ENCODE measurements at places on chromosomes 3 and 15. TPM values are rescaled to one million over a fixed set of nuclear protein-coding genes. Genes with fewer than 3 reads are reported as not detected.

The ABHD5 gene
- total RNA-seq = 119 TPM

The TJP1 gene
- total RNA-seq = 99.9 TPM

The FRMD5 gene
- total RNA-seq = 2.5 TPM

The PLA1A gene
- total RNA-seq = 2.6 TPM

The WDR93 gene
- not detected for total RNA-seq

The TRIM42 gene
- not detected for total RNA-seq

The STARD5 gene
- total RNA-seq = 108 TPM

The OIP5 gene
- 0.76 TPM for total RNA-seq

The LSAMP gene
- 1.2 TPM for total RNA-seq

The PLCL2 gene
- total RNA-seq = 4.3 TPM

The CEP19 gene
- not detected for total RNA-seq

The TGM5 gene
- total RNA-seq = 121 TPM

The CLDN18 gene
- total RNA-seq = not detected

The MKRN3 gene
- total RNA-seq = not detected

All from lower leg skin (tissue), 4 donors.